ENCODE measurements at places on chromosomes 3 and 15.

DNA sequence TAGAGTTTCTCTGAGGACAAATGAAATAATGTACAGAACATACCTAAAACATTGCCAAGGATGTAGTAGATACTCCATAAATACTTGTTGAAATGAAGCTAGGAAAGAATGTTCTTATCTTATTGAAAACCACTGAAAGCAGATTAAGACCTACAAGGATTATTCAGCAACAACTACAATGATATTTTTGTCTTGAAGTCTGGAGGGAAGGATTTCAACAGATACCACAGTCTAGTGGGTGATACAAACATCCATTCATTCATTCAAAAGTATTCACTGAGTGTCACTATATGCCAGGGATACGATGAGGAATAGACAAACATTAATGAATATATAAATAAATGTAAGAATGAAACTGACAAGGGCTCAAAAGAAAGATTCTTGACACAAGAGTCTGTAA, 74.7 kb upstream of the THBS1 start:
- no peak for DNase-seq

- DNase-seq, result peak; percentile 68
Observed at GRCh38 chr3:115239717-115240116, 92.6 kb upstream of the ZBTB20 start.

DNA sequence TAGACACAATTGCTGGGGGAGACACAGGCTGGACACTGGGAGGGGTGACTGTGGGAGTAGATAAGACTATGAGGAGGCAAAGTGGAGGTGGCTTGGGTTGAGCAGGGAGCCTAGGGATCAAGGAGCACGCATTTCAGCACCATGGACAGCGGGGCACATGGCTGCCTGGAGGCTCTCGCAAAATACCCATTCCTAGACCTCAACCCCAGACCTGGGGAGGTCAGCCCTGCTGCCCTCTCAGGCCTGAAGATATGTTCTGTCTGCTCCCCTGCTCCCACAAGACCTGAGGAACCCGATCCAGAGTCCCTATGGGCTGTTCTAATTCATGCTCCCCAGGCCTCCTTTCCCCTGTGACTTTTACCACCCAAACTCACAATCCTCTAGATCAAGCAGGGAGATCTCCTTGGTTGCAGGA, 16.0 kb upstream of the CPEB1 start:
- no peak for DNase-seq

- no peak for DNase-seq
Observed at GRCh38 chr3:88773766-88774165, 333.7 kb upstream of the EPHA3 start.

- DNase-seq, result peak; percentile 42
Observed at GRCh38 chr3:115470254-115470653, 153.1 kb upstream of the GAP43 start.
